ENCODE measurements at places on chromosomes 1 and 21.

- DNase-seq: peak; percentile 23
Observed at GRCh38 chr1:169741666-169742394, 8.0 kb upstream of the SELE start.

GRCh38 chr1:161978011-161978790 lies 45.5 kb downstream of the OLFML2B start:
- DNase-seq: no peak

GRCh38 chr1:9900142-9901043 lies 9.7 kb downstream of the CTNNBIP1 start:
- peak; percentile 52 for DNase-seq

DNA sequence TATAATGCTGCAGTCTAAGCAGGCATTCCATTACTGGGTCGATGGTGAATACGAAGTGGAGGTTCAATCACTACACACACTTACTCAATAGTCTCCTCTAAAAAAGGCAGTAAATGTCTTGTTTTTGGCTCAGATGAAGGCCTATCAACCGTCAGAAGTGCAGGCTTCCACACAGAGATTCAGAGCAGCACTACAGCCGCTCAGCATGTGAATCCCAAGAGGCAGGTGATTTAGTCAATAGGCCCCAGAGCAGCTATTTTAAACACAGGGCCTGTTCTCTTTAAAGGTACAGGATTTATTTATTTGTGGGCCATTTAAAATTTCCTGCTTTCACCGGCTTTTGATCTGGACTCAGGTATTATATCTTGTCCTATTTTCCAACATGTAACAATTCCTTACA lies 293.7 kb downstream of the RGS7 start:
- DNase-seq: no peak

GRCh38 chr1:85091671-85092280 lies 43.5 kb upstream of the MCOLN3 start:
- DNase-seq: peak; percentile 32

- no peak for DNase-seq
Observed at GRCh38 chr1:22841860-22842281, 130.8 kb downstream of the LACTBL1 start.

GRCh38 chr1:36885540-36886357 lies 148.6 kb downstream of the GRIK3 start:
- DNase-seq: no peak

DNA sequence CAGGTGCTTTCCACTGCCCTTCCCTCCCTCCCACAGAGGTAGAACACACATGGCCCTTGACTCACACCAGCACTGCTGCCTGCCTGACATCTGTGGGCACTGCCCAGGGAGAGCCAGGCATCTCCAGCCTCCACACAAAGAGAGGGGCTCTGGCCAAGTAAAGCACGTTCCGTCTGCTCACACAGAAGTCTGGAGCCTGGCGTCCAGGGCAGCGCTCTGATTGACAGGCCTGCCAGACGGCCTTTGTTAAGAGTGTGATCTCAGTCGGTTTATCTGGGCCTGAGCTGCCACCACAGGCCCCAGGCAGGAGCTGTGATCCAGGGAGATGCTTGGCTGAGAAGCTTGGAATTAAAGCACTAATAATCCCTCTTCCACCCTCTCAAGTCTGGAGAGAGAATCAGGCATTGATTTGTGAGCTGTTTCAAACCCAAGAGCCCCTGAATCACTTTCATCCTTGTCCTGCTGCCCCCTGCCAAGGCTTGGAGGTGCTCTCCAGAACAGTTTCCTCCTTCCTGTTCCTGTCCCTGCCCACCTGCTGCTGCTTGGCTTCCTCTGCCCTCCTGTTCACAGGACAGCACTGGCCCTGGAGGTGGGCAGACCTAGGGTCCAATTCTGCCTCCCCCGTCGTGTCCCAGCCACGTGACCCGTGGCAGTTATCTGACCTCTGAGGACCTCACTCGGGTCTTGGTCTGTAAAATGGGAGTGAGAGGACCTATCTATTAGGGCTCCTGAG lies 3.7 kb downstream of the DMRTB1 start:
- no peak for DNase-seq

DNA sequence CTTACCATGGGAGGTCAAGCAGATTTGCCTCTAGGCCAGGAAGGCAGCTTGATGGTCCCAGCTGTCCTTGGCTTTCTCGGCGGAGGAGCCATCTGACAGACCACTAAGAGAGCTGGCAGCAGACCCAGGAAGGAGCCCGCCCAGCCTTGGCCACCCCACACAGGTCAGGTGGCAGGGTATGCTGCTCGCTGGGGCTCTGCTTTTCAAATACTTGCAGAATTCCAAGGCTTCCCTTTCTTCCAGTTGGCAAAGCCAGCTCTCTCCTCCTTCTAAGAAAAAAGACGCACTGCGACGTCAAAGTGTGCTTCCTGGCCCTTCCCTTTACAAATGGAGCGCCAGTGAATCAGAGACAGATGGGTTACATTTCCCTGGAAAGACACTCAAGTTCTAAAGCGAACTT lies 229.4 kb downstream of the CACNA1E start:
- DNase-seq: no peak

DNA sequence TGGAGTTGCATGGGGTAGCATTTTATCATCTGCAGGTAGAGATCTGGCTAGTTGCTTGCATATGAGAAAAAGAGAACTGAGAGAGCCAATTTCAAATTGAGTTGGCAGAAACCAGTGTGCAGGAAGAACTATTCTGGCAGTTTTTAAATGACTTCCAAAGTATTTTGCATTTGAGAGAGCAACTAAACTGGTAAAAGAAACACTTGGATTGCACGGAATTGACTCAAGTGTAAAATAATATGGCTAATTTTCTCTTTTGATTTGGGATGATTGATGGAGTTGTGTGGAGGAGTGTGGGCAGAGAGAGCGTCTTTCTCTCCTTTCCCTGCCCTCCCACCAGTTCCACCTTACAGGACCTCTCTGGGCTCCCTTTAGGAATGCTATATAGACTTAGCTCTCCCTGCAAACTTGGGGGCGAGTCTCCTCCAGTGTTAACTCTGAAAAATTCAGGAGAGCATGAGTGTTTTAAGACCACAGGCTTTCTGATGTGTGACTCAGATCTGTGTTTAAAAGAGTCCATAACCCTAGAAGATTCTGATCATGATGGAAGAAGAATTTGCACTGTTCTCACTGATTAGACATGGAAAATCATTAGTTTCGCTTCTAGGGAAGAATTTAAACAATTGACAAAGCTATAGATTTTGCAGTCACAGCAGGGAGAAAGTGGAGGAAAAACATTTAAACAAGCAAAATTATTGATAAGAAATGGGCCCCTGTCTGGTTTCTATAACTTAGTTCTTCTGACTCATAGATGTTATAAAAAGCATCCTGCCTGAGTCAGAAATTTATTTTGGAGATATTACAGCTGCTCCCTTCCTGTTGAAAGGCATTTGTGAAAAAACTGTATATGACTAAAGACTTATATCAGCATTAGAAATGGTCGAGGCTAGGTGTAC lies 24.9 kb upstream of the CTBS start:
- peak; percentile 70 for DNase-seq

- DNase-seq: no peak
Observed at GRCh38 chr21:36858320-36858957, 108.0 kb downstream of the HLCS start.

DNA sequence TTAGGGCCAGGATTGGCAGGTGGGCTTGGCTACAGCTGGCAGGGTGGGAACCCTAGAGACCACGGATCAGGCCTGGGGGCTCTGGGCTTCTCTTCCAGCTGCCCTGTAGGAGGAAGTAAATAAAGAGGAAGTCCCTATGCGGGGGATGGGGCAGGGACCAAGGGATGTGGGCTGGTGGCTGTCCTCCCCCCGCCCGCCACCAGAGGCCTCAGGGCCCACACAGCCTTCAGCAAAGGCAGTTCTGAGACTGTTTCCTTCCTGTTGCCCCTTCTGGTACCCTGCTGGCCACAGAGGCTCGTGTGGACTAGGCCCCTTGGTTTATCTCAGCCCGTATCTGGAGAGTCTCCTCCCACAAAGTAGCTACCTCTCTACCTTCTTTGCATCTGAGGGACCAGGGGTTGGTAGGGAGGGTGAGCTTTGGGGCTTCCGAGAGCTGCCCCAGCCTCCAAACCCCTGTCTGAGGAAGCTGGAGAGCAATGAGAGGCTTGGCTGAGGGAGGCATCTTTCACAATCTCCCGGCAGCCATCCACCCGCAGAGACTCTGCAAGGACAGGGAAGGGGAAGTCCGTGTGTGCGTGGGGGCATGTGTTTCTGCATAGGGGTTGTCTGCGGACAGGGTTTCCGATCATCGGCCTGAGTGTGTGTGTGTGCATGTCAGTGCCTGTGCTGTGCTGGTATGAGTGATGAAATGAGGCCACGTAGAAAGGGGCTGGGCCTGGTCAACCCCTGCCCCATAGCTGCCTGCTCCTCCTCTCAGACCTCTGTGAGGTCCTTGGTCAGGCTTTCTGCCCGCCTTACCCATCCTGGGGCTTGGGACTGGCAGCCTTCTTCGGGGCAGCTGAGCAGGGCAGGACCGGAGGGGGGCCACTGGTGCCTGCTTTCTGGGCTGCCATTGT lies 12.5 kb downstream of the RPS6KA1 start:
- peak; percentile 38 for DNase-seq

DNA sequence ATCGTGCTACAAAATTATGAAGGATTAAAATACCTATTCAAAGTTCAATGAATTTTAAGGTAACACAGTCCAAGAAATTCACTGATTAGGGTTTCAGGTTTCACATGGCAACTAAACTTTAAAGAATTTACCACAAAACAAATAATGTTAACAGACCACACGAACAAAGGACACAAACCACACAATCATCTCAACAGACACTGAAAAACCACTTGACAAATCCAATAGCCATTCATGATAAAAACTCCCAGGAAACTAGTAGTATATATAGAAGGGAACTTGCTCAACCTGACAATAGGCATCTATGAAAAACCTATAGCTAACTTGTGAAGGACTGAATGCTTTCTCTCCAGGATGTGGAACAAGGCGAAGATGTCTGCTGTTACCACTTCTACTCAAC lies 21.1 kb upstream of the SH2D5 start:
- DNase-seq: peak; percentile 4

DNA sequence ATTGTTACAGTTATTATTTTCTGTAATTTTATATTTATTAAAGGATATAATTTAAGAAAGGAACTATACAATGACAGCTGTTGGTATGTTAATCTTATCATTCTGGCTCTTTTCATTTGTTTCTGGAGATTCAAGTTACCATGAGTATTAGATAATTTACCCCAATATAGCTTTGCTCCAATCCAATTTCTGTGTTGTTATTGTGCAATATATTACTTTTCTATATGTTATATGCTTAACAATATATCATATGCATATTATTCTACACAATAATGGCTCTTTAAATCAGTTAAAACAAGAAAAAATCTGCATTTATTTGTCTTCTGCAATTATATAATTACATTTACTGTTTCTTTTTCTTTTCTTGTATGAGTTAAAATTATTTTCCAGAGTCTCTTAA lies 1650.9 kb downstream of the BRINP3 start:
- DNase-seq: no peak
